ENCODE measurements at places on chromosomes 4 and X.

DNA sequence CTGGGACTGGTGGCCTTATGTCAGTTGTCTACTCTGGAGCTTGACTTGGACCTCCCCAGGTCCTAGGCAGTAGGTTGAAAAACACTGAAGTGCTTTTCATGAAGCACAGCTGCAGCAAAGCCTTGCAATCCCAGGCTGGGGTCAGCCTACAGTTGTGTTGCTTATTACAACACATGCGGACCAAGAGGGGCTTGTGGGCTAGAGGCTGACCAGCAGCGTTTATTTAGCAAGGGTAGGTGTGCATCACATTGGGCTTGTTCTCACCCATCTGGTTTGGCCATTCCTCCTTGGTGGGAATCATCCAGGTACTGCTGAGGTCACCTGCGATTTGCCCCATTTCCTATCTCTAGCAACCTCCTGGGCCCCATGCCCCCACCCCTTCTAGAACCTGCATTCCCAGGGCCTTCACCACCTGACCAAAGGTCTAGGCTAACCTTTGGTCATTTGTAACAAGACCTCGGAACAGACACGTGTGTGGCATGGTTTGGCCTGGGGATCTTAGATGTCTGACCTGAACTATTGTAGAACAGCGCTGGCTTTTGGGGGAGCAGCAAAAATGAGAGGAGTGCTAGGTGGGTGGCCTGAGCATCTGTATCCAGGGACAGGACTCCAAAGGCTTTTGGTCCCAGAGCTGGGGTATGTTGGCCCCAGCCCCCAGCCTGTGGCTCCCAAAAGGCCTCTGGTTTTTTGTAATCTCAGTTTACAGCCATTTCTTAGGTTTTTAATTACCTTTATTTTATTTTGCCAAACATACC is 3.0 kb downstream of the RPL10 start:
- DNase-seq: no peak

- no peak for DNase-seq
Observed at GRCh38 chr4:10024303-10024702, 3.0 kb upstream of the SLC2A9 start.

- DNase-seq: no peak
Observed at GRCh38 chr4:24382381-24382780, 202.0 kb downstream of the DHX15 start.

DNA sequence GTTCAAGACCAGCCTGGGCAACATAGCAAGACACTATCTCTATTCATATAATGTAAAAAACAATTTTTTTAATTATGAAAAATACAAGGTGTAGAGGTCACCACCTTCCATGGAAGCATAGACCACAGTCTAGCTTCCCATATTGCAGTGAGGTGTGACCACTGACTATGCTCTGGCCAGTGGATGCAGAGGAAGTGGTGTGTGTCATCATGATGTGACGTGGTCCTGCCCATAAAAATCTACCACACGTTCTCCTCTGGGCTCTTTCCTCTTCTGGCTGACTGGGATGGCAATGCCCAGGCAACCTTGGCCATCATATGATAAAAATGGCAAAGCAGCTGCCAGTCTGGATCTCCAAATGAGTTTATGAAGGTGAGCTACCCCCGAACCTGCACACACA is 65.7 kb downstream of the RBM47 start:
- DNase-seq: no peak

DNA sequence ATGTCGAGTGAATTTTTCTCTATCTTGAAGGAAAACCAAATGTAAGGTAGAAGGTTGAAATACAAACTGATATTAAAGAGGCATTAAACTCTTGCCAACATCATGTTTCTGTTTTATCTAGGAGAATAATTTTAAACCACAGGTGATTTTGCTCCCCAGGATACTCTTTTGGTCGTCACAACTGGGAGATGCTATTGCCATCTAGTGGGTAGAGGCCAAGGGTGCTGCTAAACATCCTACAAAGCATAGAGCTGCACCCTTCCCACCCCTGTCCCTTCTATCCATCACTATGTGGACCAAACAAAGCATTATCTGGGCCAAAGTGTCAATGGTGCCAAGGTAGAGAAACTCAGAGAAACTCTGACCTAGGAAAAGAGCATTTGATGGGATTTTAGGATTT is 154.6 kb upstream of the MAGEB2 start:
- DNase-seq: no peak

DNA sequence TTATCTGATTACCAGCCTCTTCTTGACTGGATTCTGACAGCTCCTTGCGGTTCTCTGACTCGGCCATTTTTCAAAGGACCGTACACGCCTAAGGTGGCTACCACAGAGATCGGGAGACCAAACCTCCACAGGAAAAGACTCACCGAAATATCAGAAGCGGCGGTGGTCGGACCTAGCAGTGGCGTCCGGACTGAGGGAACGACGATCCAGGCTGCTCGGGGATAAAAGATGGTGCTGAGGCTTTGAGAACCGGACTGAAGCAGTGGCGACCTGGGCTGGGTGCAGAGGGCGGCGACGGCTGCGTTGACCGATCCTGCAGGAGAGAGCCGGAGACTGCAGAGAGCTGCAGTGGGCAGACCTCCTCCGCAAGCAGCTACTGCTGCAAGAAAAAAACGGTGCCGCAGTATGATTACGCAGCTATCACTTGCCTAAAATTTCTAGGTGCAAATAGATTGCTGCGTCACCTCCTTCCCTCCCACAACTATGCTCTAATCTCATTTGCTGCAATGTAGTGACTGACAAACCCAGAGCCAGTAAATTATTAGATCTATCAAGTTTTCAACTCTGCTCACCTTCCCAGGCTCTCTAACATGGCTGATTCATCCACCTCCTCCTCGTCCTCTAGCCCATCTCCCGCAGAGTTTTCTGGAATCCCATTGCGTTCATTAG is at the start of gene NAP1L2:
TSS of gene NAP1L2 (minus strand) at position 426 of the 669 bp plus-strand sequence. CDS start at position 67, 359 bp downstream.
- DNase-seq: no peak

DNA sequence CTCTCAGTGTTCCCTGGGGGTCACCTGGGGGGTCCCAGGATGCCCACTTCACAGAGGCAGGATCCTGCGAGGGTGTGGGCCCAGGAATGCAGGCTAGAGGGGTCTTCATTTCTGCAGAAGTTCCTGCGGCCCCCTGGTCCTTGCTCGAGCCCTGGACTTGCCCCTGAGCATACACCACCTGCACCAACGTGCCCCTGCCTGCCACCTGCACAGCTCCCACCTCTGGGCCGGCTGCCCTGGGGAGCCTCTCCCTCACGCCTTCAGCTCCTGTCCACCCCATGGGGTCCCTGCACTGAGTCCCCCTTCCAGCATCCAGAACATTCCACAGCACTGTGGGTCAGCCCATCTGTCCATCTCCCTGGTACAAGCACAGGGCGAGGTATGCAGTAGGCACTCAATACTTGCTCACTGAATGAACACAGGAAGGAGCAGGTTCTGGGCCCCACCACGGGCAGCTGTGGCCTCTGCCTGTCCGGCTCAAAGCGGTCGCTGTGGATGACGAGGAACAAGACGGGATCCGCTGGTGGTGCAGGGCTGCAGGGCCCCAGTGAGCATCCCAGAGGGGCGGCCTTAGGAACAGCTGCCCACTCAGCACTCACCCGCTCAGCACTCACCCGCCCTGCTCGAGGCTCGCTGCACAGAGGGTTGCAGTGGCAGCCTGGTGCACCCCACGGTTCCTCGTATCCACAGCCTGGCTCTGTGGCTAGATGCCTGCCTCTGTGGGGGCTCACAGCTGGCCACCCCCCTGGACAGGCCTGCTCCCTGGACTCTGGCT is 70.5 kb upstream of the MXD4 start:
- no peak for DNase-seq

DNA sequence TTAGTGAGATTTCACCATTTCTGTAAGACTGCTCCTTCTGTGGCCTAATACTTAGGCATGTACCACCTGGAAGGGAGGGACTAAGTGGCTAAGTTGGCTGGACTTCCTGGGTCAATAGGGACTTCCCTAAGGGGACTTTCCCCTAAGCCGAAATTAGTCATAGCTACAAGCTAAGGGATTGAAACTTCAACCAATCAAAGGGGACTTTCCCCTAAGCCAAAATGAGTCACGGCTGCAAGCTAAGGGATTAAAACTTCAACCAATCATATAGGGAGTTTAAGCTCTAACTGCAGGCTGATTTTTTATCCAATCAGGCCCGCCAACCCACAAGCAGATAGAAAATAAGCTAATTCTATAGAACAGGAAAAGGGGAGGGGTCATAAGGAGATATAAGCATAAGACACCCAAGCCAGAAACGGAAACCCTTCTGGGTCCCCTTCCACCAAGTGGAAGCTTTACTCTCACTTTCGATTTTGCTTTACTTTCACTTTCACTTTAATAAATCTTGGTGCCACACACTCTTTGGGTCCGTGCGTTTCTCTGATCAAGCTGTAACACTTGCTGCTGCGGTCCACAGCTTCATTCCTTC is 382.8 kb downstream of the KLHL4 start:
- DNase-seq: no peak

DNA sequence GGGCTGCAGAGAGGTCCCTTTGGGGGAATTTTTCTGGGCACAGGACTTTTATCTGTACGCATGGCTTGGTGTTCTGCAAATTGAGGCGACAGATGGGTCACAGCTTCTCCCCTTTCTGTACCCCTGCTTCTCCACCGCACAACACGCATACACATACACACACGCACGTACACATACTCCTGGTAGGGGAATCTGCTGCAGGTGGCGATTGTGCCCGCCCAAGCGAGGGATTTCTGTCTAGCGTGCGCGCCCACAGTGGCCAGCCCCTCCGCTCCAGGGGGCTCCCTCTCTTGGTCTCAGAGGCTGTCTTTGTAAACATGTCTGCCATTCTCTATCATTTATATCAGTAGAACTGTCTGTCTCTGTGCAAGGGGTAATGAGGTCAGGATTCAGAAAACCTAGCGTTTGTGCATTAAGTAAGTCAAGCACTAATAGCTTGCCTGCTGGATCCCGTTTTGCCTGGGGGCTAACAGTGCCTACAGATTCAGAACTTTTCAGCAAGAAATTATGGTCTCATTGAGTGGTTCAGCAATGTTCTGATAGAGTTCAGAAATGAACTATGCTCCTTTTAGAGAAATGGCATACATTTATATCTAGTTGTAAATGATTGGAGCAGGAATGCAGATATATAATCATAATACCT is 2.2 kb downstream of the GRID2 start:
- DNase-seq: no peak

DNA sequence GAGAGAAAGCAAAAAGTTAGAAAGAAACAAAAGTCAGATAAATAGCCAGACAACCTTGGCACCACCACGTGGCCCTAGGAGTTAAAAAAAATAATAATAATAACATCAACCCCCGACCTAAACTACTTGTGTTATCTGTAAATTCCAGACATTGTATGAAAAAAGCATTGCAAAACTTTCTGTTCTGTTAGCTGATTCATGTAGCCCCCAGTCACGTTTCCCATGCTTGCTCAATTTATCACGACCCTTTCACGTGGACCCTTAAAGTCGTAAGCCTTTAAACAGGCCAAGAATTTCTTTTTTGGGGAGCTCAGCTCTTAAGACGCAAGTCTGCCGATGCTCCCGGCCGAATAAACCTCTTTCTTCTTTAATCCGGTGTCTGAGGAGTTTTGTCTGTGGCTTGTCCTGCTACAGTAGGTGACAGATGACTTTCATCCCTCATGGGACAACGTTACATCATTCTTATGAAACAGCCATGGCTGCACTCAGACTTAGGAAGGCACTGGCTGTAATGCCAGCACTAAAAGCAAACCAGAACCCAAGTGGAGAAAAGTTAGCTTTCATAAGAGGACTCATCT is 520 bp downstream of the ACOX3 start:
- no peak for DNase-seq

DNA sequence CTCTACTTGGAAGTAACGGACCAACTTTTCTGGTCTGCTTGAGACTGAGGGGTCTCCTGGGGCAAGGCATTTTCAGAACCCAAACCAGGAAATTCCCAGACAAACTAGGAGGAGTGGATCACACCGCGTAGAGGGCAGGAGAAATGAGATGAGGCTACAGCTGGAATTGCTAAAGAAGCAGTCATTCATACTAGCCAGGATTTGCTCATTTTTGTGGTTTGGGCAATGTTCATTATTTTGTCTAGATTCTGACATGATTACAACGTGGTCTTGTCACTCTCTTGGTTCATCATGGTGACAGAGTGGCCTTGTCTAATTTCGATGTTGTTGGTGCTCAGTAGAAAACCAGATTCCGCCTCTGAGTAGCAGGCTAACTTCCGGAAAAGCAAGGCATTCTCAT is 63.2 kb downstream of the BANK1 start:
- DNase-seq: no peak

- no peak for DNase-seq
Observed at GRCh38 chr4:80229590-80229989, 32.3 kb downstream of the PRDM8 start.

DNA sequence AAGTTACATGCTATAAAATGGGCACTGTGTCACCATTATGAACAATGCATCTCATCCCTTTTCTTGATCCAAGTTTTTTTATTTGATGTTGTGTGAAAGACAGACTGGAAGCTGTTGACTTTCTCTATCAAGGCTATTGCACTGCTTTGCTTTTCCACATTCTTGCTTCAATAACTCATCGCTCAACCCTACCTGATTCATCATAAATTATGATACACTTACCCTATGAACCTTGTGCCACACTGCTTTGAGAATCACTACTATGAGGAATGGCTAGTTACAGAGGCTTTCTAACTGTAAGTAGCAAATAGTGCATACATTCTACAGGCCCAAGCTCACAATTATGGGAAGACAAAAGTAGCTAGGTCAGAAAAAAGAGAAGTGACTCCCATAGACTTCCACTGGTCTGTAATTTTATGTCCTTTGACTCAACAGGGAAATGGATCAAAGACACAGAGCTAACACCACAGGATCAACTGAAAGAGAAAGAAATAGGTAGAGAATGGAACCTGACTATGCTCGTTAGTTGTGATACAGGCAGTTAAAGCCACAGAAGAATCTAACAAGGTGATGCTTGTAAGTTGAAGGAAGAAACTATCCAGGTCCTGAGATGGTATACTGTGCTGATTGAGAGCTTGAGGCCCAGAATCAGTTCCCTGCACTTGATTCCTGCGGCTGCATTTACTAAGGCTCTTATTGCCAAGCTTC is 163.5 kb downstream of the PPP3CA start:
- DNase-seq: no peak

DNA sequence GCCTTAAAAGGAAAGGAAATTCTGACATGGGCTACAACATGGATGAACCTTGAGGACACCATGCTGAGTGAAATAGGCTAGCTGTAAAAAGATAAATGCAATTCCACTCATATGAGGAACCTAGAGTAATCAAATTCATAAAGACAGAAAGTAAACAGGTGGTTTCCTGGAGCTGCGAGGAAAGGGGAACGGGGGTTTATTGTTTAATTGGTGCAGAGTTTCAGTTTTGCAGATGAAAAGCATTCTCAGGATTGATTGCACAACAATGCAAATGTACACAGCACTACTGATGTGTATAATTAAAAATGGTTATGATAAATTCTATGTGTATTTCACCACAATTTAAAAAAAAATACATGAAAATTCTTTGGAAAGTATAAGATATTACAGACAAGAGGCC is 24.0 kb downstream of the PLRG1 start:
- DNase-seq: no peak

Data from stimulated activated CD4-positive, alpha-beta T cell treated with anti-CD3 and anti-CD28 coated beads, Interleukin-12 subunit alpha, Interleukin-12 subunit beta, amount 100 ng/mL, for 48 hours (primary cell).